Transverse colon (tissue), 4 donors: ENCODE measurements at places on chromosomes 16 and 17.

GRCh38 chr17:30570596-30571265, 93.5 kb downstream of the GOSR1 start:
- DNase-seq: no peak

DNA sequence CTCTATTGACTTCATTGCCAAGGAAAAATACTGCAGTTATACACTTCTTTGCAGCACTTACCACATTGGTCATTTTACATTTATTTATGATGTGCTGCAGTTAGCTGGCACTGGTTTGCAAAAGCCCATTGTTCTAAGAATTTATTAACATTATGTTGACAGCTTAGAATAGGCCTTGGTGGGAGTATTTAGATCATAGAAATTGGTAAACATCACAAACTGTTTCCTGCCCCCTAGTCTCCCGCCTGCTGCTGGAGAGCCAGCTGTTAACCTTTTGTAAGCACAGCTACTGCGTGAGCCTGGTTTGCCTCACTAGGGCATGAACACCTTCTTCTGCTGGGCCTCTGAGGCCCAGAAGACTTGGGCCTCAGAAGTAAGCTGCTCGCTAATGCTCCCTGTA, 651.4 kb upstream of the GOT2 start:
- DNase-seq: no peak

DNA sequence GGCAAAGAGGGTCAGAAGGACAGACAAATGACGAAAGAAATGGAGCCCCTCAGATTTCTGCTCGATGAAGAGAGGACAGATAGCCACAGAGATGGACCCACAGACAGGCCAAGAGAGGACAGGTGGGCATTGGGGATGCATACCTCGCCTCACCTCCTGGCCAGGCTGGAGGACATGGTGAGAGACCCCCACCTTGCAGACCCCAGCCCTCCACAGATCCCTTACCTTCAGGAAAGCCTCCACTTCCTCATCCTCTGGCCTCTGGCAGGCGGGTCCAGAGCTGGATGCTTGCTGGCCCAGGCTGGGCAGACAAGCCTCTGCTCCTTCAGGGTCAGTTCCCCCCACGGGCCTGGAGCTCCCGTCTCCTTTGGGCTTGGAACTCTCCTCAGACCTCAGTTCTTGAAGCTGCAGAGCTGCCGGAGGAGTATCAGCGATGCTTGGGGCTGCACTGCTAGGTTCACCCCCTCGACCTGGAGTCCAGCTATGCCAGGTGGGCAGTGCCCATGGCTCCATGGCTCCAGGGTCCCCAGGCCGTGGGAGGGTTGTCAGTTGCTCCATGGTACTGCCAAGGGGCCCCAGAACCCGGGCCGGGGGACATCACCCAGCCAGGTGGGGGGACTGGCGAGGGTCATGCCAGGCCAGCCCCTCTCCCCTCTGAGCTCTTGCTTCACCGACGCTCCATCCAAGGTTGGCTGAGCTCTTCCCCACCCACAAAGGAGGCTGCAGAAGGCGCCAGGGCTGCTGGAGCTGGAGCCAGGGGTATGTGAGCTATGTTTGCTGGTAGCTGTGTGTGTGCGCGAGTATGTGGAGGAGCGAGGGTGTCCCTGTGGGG, 1.0 kb downstream of the TSPOAP1 start:
- DNase-seq: no peak

DNA sequence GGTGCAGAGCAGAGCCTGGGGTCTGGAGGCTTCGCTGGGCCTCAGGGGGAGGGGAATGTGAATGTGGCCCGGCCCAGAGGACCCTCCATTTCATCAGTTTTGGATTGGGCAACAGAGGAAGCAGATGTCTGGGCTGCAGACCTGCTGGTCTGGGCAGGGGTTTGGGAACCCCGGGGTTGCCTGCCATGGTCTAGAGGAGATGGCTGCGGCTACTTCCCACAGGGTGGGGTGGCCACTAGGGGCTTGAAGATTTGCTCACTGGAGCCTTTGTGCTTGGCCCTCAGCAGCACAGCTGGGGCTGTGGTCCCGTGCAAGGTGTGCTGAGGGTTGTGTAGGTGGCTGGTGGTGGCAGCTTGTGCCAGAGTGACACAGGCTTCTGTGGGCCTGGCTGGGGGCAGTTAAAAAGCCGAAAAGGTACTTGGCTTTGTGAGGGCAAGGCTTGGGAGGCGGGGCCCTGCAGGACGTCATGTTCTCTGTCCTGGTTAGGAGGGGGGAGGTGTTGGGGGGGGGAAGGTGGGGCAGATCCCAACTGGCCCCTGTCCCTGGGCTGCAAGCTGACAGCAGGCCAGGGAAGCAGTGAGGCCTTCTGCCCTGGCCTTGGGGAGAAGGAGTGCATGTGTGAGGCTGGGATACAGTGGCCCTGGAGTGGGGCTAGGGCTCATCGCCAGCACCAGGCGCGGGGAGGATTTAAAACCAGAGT, 98.0 kb downstream of the KPNA2 start:
- DNase-seq: no peak

DNA sequence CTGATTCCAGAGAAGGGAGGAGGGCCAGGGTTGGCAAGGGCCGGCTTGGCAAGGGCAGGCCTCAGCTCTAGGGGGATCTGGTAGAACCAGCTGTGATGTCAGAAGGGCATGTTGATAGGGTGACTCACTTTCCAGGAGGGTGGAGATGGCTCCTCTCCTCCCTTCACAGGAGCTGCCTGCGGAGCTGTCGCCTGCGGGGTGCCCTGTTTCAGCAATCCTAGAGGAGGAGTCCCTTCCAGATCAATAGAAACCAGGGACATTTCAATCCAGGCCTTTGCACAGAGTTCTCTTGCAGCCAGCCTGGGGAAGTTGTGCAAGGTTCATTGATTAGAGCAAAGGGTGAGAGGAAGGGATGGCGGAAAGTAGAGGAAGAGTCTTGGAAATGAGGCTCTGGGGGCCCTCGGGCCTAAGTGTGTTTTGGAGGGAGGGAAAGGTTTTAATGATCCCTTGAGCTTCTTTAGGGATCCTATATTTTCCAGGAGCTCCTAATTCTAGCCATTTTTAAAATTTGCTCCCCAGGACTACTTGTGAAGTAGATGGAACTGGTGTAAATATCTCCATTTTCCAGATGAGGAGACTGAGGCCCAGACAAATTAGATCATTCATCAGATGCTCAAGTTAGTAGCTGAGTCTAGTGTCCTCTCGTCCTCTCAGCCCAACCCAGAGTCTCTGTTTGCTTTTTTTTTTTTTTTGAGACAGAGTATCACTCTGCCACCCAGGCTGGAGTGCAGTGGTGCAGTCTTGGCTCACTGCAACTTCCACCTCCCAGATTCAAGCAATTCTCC, 24.8 kb upstream of the CSNK2A2 start:
- DNase-seq: no peak

GRCh38 chr17:41631025-41631897, 6.9 kb upstream of the KRT17 start:
- no peak for DNase-seq

GRCh38 chr17:70804161-70804560, 634.8 kb downstream of the KCNJ2 start:
- no peak for DNase-seq

GRCh38 chr17:77535892-77536291, 395.1 kb downstream of the SEC14L1 start:
- no peak for DNase-seq

DNA sequence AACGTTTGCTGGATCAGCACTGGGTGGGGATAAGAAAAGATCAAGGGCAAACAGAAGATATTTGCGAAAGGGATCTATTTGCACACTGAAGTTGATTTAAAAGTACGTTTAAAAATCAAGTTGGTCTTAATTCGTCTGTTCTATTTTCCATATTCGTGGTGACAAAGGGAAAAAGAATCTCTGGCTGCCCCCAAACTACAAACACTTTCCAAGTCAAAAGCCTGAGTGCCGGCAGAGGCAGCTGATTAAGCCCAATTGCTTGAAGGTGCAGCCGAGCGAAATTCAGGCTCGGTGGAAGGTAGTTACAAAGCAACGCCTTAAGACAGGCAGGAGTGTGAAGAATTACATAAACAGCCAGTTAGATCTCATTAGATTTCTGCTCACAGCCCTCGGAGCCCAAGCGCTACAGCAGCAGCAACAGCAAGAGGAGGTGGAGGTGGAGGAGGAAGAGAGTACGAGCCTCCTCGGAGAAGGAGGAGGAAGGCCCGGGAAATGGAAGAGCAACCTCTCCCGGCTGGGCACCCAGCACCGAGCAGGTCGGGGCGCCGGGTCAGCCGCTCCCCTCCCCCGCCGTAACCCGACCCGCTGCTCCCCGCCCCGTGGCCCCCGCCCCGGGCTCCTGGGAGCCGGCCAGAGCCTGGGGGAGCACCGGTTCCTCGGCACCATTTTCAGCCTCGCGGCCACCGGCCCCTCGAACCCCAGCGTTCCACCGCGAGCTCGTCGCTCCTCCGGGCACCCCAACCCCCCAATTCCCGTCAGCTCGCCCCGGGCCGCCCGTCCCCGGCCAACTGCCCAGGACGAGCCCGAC, 890 bp downstream of the TOB1 start:
- DNase-seq: peak; percentile 53

DNA sequence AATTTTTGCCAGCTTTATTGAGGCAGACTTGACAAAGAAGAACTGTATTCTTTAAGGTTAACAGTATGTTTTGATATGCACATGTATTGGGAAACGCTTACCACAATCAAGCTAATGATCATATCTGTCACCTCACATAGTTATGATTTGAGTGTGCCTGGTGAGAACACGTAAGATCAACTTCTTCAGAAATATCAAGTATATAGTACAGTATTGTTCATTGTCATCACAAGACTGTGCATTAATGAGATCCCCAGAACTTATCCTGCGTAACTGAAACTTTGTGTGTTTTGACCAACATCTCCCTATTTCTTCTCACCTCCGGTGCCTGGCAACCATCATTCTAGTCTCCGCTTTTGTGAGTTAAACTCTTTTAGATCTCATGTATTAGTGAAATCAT, 756.4 kb upstream of the EEF2KMT start:
- no peak for DNase-seq

DNA sequence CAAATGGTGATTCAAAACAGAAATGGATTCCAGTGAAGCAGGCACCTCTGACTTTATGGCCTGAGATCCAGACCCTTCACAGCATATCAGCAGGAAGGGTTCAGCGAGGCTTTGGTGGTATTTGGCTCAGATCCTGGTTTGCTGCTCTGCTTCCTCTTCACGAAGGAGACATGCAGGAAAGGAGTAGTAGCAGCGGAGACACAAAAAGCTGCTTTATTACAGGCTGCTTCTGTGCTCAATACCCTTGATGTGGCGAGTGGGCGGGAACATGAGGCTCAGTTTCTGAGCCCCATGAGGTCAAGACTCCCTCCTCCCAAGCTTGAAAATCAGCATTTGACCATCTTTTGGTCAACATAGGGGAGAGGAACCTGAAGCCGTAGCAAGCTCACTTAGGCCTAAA, 213.3 kb upstream of the AXIN2 start:
- DNase-seq: no peak

- DNase-seq: no peak
Measured at GRCh38 chr16:87821376-87822107, 47.8 kb downstream of the SLC7A5 start.

GRCh38 chr17:29250666-29251065, 4.0 kb downstream of the CRYBA1 start:
- DNase-seq: no peak

- DNase-seq: no peak
Measured at GRCh38 chr17:74271281-74271680, 2.8 kb upstream of the DNAI2 start.

DNA sequence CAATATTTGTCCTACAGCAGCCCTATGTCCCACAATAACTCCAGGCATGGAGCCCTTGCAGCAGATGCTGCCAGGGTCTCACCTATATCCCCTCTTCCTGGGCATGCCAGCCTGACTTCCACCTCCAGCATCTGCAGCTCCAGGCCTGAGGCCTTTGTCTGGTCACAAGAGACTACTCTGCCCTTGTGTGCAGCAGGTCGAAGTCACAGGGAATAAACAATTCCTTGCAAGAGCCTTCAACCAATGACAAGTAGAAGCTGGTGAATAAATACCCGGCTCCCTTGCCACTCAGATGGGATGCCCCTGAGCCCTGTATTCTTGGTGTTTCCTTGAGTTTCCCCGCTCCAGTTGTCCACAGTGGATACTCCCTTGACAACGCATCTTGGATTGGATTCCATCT, 23.0 kb downstream of the CES1 start:
- no peak for DNase-seq

- peak; percentile 49 for DNase-seq
Measured at GRCh38 chr17:76384987-76385891, 830 bp downstream of the SPHK1 start.

GRCh38 chr16:89712274-89712781, 8.4 kb downstream of the VPS9D1 start:
- no peak for DNase-seq

DNA sequence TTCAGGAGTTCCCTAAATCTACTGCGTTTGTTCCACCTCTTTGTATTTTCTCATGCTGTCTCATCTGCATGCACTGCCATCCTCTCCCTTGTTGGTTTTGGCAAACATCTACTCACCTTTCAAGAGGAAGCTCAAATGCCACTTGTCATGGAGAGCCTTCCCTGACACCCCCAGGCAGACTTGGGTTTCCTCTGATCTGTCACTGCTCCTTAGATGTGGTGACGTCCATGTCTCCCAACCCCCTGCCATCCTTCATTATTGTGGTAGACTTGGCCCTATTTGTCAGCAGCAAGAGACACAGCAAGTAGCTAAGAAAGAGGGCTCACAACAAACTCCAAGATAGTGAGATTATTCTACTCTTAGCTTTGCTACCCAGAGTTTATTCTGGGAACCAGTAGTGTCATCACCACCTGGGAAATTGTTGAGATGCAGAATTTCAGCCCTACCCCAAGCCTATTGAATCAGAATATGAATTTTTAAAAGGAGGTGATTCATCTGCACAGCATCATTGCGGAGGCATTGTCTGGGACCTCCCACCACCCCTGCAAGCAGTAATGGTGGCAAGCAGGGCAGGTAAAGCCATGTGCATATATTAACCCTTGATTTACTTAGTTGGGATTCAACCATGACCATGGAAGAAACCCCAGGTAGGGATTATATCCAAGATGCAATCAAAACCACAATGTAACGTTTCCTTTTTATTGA, 248.9 kb downstream of the SHISA9 start:
- no peak for DNase-seq

- DNase-seq: no peak
Measured at GRCh38 chr16:83901101-83901500, 2.2 kb downstream of the MLYCD start.

DNA sequence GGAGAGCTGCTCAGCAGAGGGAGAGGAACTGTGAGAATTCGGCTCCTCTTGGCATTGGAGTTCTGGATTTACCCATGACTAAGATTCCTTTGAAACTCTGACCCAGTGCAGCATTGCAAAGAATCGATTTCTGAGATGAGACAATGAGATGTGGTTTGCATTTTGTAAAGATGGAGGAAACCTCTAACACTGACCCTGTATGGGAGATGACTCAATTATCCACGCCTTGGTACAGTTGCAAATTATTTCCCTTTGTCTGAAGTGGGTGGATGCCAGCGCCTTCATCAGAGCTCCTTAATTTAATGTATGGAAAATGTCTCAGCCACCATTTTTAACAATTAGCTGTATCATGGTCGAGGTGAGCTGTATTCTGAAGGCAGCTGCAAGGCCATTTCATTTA, 53.4 kb downstream of the NUP93 start:
- no peak for DNase-seq
